ENCODE measurements at places on chromosomes 7 and 10. TPM values are rescaled to one million over a fixed set of nuclear protein-coding genes. Genes with fewer than 3 reads are reported as not detected.

DNA sequence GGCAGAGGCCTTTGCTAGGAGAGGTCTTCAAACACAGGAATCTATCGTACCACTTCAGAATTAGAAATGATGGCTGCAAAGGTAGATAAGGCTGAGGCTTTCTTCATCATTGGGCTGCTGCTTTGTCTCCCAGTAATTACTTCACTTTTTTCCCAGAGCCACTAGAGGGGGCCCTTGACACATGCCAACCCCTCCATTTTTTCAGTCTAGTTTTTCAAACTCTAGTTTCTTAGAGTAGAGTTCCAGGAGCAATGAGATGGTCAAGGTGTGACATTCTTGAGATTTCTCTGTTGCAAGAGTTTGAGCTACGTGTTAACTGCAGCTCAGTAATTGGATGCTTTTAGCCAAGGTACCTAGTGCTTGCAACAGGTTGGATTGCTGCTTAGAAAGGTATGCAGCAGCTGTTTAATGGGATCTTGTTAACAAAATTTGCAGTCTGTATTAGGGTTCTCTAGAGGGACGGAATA, 33.8 kb upstream of the RBM20 start:
- peak; percentile 66 for DNase-seq

- DNase-seq: no peak
These were observed 228.7 kb downstream of the CNTNAP2 start for GRCh38 chr7:146345251-146345650.

DNA sequence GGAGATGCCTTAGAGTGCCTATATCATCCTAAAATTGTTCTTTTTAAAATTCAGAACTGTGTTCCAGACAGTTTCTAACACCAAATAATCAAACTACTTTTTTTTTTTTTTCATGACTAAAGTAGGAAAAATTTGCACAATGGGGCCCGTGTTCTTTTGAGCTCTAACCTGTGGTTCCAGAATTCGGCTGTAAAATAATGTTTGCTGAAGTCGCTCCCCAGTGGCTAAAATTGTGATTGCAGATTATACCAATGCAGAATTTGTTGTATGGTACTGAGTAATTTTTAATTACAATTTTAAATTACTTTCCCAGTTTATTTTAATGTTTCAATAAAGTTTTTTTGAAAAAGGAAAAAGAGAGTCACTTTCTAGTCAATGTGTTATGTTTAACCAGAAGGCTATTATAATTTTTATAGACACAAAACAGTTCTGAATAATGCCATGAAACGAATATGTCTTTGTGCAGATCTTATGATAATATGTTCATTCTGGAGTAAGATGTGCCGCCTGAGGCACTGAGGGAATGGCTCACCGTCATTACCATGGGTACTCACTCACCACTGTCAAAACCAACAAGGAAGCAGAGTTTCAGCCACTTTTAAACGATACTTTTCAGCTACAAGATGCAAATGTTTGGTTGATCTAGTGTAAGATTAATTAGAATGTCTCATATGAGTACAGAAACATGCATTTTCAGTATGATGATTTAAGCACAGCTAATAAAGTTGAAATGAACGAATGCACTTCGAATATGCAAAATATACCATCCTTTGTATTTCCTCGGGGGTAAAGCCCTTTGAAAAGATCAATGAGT, 173.6 kb downstream of the PRKCQ start:
- DNase-seq: peak; percentile 51

- DNase-seq: no peak
These were observed 121.0 kb upstream of the PPP2R2D start for GRCh38 chr10:131779661-131780394.

DNA sequence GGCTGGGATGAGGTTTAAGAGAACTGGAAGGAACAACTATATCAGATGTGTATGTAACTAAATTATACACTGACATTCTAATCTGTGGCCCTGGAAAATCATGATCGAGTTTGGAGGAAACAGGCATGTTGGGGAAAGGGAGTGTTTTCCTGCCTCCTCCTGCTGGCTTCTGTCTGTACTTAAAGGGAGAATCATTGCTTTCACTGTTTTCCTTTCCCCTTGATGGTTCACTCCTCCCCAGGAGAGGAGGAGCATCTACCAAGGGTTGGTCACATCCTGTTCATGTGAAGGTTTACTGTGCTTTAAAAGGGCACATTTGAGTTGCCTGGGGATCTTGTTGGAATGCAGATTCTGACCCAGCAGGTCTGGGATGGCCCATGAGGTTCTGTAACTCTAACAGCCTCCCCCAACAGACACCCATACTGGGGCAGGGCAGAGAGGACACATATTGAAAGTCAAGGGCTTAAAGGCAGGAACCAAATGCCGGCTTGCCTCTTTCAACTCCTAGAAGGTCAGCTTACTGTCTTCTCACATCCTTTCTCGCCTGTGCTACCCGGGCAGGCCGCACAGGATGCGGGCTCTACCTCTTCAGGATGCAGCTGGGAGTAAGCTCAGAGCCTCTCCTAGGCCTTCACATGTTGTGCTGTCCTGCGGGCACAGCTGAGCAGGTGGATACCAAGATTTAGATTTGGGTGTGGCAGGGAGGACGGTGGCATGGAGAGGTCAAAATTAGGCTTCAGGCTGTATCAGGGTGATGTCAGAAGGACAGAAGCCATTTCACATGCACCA, 694.8 kb downstream of the KCNMA1 start:
- DNase-seq: no peak

GRCh38 chr10:132554991-132555647, 17.5 kb downstream of the INPP5A start:
- DNase-seq: peak; percentile 55

GRCh38 chr10:64859911-64860310, 1338.7 kb downstream of the REEP3 start:
- DNase-seq: no peak

- DNase-seq: no peak
These were observed 206.1 kb downstream of the RAMP3 start for GRCh38 chr7:45363669-45364068.

DNA sequence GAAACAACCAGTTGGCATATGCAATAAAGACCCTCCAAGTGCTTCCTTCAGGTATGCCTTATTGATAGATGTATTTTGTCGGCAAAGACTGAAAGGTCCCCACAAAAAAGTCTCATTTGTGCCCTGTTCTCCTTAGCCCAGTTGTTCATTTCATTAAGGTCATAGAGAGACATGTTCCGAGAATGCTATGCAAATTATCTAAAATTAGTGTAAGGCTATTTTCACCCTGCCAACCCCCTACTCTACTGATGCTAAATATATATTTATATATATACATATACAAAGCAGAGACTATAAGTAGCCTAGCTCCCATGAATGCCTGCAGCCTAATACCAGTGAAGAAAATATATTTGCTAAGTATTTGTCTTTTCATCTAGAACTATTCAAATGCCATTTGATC, 96.7 kb upstream of the ADO start:
- DNase-seq: no peak

- no peak for DNase-seq
These were observed 186.9 kb upstream of the MYO3A start for GRCh38 chr10:25747084-25747483.

- DNase-seq: no peak
These were observed 72.2 kb downstream of the GTF2IRD1 start for GRCh38 chr7:74525881-74526280.

GRCh38 chr7:1466524-1467271, 7.4 kb upstream of the MICALL2 start:
- DNase-seq: no peak

NKX1-2 gene
- not detected for total RNA-seq

GIMAP5 gene
- 48.3 TPM for total RNA-seq

CTAGE4 gene
- total RNA-seq: 3.6 TPM
